ENCODE measurements at places on chromosomes 5 and 9. TPM values are rescaled to one million over a fixed set of nuclear protein-coding genes. Genes with fewer than 3 reads are reported as not detected.

GRCh38 chr5:139474890-139475791, 4.3 kb downstream of the SMIM33 start:
- no peak for DNase-seq

DNA sequence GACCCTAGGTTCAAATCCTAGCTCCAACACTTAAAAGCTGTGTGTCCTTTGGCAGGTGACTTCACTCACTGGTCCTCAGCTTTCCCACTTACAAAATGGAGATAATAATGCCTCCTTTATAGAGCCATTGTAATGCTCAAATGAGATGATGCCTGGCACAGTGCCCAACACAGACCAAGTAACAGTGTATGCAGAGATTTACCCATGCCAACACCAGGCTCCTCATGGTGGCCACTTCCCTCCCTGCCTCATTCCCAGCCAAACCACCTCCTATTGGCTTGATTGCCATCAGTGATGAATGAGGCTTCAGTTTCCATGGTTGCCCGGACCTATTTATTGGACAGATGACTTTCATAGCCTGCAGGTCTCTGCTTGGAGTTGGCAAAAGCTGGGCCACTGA, 469.4 kb downstream of the CDK5RAP2 start:
- no peak for DNase-seq

- no peak for DNase-seq
Measured at GRCh38 chr5:157457391-157457790, 2.6 kb upstream of the NIPAL4 start.

The NAIP gene
- 20.4 TPM for total RNA-seq

The TRAF1 gene
- total RNA-seq = 1.6 TPM

Measured in frontal cortex (tissue), 4 donors.